Epithelial cell of proximal tubule (primary cell): ENCODE measurements at places on chromosomes 1 and 21.

DNA sequence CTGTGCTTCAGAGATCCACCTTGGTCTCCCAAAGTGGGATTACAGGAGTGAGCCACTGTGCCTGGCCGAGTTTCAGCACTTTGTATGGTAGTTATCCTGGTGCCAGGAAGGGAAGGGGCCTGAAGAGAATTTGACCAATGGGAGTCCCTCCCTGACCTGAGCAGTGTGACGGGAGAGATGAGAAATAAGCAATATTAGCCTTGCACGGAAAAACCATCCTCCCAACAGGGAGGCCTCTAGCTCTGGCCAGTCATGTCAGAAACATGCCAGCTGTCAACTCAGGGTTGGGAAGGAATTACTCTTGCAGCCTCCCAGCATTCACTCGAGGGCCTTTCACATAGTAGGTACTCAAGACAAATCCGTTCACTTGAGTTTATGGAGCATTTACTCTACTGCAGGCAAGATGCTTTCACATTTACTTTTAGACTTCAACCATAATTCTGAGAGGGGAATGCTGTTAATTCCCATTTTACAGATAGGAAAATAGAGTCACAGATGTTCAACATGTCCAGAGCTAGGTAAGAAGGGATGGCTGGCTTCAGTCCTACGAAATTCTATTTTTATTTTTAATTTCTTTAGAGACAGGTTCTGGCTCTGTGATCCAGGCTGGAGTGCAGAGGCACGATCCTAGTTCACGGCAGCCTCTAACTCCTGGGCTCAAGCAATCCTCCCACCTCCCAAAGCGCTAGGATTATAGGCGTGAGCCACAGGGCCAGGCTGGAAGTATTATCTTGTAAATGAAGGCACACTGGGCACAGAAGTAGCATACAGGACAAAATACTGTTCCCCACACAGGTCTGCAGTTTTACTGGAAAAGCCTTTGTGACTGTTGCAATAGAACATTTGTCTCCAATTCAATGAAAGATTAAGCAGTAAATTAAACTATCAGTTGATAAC, 3.2 kb upstream of the ATP13A2 start:
- no peak for DNase-seq

DNA sequence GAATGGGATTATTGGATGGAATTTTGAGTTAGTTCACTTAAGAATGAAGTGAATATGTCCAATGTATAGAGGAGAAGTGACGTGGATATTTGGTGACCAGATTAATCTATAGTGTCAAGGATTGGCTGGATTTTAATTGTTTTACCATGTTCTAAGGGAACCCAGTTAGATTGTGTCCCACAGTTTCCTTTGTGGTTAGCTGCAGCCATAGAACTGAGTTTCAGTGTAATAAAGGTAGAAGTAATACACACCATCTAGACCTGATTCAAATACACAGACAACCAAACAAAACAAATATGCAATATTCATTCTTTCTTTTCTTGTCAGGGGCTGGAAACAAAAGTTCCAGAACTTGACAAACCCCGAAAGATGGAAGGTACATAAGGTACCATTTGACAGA, 88.0 kb upstream of the RGS18 start:
- DNase-seq, result no peak

GRCh38 chr21:42101246-42101645, 30.1 kb downstream of the UMODL1 start:
- no peak for DNase-seq

DNA sequence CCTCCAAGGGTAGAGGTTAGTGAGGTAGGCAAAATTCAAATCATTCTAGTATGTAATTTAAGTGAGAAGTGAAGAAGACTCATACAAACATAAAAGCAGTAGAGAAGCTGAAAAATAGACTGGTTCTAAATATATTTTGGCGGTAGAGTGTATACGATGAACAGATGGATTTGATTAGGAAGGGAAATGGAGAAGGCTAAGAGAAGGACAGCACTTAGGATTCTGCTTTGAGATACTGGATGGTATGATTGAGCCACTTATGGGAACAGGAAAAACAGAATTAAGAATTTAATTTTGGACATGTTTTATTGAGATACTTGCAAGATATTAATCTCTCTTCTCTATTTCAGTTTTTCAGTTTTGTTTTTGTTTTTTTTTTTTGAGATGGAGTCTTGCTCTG, 60.1 kb downstream of the EPB41 start:
- DNase-seq, result no peak

DNA sequence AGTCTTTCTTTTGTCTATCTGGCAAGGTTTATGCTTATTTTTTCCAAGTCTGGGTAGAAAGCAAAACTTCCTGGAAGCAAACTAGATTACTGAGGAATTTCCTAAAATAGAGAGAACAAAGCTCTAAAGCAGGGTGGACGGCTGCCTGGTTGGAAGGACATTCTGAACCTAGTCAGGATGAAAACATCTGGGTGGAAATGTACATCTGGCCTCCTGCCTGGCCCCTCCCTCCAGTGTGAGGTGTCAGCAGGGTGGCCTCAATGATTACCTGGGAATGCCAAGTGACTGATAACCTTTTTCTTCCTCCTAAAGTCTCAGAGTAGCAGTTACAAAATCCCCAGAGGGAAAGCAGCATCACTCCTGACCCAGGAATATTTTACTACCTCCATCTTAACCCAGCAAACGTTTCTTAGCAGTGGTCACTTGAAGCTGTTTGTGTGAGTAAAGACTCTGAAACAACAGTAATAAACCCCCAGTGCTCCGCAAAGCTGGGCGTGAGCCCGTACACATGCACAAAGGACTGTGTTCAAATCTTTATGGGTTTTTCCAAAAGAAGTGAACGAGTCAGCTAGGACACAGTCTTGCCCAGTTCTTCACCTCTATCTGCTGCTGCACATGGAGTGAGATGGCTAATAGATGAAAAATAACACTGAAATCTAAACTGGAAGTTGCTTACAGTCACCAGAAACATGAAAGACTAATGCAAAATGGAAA, 18.9 kb downstream of the ANGPTL7 start:
- DNase-seq, result no peak

DNA sequence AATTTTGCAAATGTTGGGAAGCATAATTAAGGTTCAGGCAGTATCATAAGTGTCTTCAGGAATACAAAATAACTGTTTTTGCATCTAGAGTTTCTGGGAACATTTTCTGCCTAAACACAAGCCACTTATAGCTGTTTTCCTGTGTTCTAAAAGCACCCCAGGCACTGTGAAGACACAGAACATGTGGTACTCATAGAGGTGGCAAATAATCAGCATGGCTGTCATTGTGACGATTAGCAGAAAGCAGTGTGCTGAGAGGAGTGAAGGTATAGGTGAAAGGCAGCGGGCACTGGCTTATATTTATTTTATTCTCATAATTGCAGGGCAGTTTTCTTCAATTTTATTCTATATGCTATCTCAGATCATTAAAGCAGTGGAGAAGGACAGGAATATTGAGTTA, 119.6 kb downstream of the LRRC53 start:
- no peak for DNase-seq

DNA sequence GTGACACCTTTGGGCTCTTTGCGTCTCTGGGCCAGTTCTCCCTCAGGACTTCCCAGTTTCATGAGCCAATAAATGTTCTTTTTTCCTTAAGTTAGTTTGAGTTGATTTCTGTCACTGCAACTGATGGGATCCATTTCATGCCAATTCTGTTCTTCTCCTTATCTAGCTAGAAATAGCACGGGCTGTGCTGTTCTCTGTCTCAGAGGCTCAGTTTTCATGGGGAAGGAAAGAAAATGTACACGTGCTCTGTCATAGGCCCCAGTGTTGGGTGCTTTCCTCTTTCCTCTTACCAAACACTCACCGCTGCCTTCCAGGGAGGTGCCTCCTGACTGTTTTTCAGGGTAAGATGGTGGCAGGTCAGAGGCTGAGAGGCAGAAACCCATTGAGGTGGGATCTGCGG, 43.2 kb upstream of the ACTL8 start:
- DNase-seq, result no peak
